ENCODE measurements at places on chromosomes 6 and 20. TPM values are rescaled to one million over a fixed set of nuclear protein-coding genes. Genes with fewer than 3 reads are reported as not detected.

GRCh38 chr20:59735486-59735885 is 131.1 kb downstream of the PHACTR3 start:
- DNase-seq, result no peak

The ZBTB46 gene
- 0.28 TPM for total RNA-seq

DNA sequence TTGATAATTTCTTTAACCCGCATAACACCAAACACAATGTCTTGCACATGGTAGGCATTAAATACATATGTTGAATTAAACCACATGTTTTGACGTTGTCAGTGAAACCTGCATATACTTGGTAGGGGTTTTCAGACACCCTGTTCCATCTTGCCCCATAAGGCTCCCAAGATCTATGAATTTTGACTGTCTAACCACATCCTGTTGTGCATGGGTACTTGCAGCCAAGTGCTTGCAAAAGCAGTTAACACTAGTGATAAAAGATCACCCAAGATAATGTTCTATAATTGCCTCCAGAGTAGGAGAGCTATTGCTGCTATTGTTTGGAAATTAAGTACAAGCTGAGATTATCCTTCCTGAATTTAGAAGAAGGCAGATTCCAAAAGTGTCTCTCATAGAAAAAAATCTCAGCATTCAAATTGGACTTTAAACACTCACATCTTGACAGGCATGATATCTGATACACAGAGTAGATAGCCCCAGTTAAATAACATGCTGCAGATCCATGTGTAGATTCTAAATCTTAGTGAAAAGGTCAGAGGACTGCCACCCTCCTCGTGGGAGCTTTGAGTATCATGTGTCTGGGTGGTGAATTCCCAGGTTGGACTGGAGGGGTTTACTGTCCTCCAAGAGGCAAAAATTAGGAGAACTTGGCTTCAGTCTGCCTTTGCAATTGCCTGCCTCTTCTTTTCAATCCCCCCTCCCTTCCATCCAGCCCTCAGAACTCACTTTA is 25.8 kb upstream of the CCN6 start:
- peak; percentile 79 for DNase-seq

The TMEM74B gene
- total RNA-seq, result not detected

Data from CD4-positive, alpha-beta memory T cell (primary cell).